Stimulated activated CD8-positive, alpha-beta memory T cell treated with anti-CD3 and anti-CD28 coated beads, Interleukin-4, amount 100 ng/mL, for 4 hours (primary cell): ENCODE measurements at places on chromosomes 2 and 18.

GRCh38 chr2:103138123-103138901, 376.5 kb downstream of the TMEM182 start:
- no peak for DNase-seq

- DNase-seq: no peak
Observed at GRCh38 chr18:62452280-62452831, 70.5 kb upstream of the ZCCHC2 start.

GRCh38 chr2:241988146-241988545, 118.6 kb downstream of the RTP5 start:
- no peak for DNase-seq

- DNase-seq: no peak
Observed at GRCh38 chr2:64784168-64785061, 130.7 kb upstream of the SERTAD2 start.

GRCh38 chr2:56185582-56186046, 1.8 kb downstream of the CCDC85A start:
- no peak for DNase-seq

GRCh38 chr2:97646977-97647376, 1.1 kb downstream of the COX5B start:
- DNase-seq: no peak

DNA sequence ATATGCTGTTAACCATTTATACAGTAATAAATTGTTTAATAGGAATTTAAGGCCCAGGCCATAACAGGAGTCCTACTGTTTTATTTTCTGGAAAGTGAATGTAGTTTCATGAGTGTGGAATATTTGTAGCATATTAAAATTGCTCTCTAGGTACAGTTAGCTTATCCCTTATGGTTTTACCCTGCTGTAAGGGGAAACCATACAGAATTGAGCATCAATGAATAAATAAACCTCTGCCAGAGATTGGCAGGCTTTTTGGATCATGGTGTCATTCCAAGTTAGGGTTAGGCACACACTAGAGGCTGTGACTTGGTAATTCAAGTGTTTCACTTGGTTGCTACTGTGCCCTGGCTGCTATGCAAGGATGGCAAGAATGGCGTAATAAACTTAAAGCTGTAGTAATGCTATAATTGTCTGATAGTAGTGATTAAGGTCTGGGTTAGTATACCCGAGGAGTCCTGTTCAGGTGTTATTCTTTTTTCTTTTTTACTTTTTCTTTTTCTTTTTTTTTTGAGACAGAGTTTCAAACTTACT, 30.4 kb downstream of the BMPR2 start:
- no peak for DNase-seq

GRCh38 chr2:56348392-56349210, 164.8 kb downstream of the CCDC85A start:
- DNase-seq: no peak

DNA sequence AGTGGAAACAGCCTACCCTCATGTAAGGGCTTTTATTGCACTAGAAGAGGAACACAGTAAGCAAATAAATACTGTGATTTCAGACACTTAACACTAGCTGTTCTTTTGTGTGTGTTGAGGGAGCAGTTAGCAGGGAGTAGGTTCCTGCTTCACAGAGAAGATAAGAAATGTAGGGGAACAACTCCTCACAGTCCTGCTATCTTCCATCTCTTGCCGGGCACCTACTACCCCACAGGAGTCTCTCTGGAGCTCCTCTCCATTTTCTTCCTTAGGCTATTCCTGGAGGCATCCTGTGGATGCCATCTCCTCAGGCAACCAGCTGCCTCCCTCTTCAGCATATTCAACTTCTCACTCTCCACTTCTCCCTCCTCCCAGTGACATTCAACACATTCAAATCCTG, 145.0 kb downstream of the SRBD1 start:
- DNase-seq: no peak

DNA sequence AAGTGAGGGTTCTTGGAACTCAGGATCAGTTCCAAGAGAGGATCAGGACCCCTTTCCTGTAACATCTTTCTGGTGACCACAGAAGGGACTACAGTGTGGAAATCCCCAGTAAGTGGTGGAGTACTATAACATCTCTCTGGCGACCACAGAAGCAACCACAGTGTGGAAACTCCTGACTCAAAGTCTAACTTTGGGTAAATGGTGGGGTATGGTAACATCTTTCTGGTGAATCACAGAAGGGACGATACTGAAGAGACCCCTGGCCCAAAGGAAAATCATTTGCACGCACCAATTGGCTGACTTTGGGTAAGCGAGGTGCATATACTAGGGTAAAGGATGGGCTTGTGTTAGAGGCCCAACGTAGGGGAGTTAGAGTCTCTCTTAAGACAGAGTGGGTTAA, 56.3 kb upstream of the GULP1 start:
- no peak for DNase-seq

GRCh38 chr18:76592981-76593381, 97.9 kb upstream of the ZNF516 start:
- no peak for DNase-seq

DNA sequence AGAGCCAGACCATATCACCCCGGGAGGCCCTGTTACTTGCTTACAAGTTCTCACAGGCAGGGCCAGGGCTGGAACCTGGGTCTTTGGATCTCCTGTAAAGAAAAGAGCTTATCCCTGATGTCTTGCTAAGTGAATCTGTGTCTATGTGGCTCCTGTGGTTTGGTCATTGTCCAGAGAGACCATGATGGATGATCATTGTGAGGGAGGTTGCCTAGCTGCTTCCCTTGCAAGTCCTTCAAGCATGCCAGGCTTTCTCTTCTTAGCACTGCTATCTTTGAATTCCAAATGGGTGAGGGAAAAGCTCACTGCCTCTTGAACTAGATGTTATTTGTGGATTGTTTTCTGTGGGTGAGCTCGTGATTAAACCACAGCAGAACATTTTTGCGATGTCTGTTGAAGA, 151.6 kb downstream of the FSHR start:
- DNase-seq: no peak

DNA sequence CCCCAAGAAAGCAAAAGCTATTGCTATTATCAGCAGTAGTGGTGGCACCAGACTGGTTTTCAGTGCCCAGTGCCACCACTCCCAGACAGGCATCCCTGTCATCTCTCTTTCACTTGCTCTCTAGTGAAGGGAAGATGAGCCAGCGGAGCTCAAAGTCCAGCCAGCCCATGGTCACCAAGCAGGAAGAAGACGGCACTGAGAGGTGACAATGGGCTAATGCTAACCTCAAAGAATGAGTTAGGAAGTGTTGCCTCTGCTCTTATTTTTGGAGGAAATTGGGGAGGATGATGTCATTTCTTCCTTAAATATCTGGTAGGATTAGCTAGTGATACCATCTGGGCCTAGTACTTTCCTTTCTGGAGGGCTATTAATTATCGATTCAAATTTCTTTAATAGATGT, 1.7 kb downstream of the SP140 start:
- no peak for DNase-seq

- DNase-seq: no peak
Observed at GRCh38 chr2:127954857-127955256, 69.1 kb upstream of the AMMECR1L start.

DNA sequence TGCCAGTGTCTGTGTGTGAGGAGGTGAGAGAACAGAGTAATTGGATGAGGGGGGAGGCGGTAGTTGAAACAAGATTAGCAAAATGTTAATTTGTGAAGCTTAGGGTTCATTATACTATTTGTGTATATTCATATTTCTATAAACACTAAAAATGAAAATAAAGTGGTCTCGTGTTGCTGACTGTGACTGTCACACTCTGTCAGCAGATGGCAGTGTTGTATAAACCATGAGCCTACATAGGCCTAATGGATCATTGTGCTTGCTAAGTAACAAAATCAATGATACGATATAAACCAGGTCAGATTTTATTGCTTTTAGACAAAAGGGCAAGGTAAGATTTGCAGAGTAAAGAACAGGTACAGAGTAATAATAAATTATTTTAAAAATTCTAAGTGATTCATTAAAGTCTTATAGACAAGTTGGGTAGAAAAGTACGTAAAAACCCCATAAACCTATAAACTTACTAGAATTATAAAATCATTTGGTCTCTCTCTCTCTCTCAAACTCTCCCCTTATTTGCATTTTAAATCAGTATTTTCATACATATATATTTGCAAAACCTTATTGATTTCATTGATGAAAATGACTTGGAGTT, 182.7 kb downstream of the RPIA start:
- DNase-seq: no peak

- no peak for DNase-seq
Observed at GRCh38 chr2:189179570-189179950, at the start of gene COL5A2. TSS of gene COL5A2 (minus strand) at chr2:189179761. CDS start at chr2:189179604, 157 bp downstream.

GRCh38 chr2:194116861-194117260, 1540.2 kb upstream of the SLC39A10 start:
- DNase-seq: no peak

GRCh38 chr18:54396760-54397159, 39.1 kb downstream of the C18orf54 start:
- DNase-seq: no peak

DNA sequence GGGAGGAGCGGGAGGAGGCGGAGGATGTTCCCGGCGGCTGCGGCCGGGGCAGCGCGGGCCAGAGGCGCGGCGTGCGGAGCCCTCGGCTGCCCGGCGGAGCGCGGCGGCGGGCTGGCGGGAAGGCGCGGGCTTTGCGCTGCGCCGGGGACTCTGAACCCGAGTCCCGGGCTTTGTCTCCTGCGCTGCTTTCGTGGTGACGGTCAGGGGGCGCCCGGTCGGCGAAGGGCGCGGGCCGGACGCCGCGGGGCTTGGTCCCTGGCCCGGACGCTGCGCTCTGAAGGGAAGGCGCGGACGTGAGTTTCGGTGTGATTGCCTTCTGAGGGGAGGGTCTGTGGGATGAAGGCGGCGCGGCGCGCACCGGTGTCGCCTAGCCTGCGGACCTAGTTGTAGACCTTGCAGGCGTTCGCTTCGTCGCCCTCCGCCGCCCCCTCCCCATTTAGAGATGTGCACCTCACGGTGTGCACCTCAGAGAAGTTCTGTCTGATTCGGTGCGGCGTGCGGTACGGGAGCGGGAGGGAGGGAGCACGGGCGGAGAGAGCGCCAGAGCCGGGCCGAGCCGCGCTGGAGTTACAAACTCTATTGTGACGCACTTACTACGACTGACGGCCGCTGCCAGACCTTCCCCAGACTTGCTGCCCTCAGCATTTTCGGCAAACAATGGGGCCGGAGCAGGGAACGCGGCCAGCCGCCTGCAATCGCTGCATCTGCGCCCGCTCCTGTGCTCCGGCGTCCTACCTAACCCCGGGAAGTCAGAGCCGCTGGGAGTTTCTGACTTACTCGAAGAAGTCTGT, 2.1 kb downstream of the BCL2L11 start:
- DNase-seq: no peak

DNA sequence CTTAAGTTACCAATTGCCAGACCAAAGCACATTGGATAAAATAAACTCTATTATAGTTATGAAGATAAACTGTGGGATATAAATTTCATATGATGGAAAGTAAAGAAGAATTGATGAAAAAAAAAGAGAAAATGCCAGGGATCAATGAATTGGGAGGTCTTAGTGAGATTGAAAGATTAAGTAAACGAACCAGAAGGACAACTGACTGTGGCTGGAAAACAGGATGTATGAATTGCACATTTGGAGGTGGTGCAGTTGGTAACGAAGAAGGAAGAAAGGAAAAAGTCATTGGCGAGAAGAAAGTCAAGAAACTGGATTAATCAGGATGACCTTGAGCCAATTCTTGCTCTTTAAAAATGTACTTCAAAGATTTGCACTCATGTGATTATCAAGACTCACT, 166.7 kb downstream of the NCK2 start:
- no peak for DNase-seq

DNA sequence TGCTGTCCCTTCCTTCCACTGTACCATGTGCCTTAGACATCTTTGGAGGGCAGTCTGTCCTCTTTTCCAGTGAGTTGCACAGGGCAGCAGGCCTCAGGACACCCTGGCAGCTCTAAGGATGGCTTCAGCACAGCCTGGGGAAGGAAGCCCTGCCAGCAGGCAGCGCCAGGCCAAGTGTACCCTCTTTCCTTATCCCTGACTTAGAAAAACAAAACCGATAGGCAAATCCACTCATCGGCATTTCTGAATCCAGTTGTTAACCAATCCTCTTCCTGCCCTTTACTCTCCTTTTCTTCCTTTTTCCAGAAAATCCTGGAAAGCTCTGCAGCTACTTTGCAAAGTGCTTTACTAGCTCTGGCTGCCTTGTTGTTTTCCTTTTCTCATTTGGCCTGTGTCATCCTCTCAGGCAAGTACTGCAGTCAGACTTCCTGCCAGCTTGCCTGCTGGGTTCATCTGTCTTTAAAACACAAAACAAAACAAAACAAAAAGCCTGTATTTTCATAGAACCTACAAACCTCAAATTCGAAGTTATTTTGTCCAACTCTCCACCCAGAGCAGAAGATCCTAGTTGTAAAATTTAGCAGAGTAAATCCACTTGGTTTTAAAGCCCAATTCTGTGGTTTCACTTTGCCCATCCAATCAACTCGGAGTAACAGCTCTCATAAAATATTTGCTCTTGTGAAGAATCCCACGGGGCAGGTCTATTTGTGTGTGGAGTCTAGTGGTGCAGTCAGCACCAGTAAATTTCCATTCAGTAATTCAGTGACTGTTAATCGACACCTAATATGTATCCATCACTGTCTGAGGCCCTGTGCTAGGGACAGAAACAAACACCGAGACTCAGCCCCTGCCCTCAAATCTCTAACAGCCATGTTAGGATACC, 45.2 kb downstream of the PCBP1 start:
- no peak for DNase-seq

DNA sequence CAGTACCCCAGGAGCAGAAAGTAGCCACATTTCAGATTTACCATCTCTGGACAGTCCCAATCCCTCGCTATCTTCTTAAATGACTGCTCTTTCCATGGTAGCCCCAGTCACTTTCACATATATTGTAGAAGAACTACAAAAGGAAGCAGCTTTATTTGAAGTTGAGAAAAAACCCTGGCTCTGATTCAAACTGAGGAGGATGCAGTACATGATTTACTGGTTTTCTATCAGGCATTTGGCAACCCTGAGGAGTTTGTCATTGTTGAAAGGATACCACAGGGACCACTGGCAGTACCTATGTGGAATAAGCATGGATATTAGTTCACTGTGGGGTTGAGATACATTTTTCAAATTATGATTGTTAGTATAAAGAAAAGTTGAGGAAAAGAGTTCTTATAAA, 640.9 kb upstream of the SETBP1 start:
- no peak for DNase-seq

DNA sequence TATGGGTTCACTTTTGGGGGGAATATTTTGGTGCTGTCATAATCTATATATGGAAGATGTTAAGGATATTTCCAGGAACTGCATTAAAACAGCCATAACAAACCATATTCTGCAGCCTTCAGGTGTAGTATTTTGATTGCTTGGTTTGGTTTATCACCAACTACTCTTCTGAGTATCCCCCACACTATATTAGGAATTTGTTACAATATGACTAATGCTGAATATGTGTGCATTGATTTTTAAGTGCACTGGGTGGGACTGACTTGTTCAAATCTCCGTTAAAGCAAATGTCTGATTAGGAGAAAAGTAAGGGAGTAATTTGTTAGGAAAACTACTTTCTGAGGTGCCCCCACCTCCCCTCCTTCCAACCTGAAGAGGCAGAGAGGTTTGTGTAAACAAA, 47.7 kb downstream of the SPTBN1 start:
- no peak for DNase-seq

- DNase-seq: no peak
Observed at GRCh38 chr18:35027206-35027605, 14.0 kb upstream of the MAPRE2 start.
